Foreskin melanocyte (primary cell): ENCODE measurements at places on chromosomes 7 and 10.
A peak's percentile ranks its signal among the peaks of the same experiment; 100 is the strongest.

DNA sequence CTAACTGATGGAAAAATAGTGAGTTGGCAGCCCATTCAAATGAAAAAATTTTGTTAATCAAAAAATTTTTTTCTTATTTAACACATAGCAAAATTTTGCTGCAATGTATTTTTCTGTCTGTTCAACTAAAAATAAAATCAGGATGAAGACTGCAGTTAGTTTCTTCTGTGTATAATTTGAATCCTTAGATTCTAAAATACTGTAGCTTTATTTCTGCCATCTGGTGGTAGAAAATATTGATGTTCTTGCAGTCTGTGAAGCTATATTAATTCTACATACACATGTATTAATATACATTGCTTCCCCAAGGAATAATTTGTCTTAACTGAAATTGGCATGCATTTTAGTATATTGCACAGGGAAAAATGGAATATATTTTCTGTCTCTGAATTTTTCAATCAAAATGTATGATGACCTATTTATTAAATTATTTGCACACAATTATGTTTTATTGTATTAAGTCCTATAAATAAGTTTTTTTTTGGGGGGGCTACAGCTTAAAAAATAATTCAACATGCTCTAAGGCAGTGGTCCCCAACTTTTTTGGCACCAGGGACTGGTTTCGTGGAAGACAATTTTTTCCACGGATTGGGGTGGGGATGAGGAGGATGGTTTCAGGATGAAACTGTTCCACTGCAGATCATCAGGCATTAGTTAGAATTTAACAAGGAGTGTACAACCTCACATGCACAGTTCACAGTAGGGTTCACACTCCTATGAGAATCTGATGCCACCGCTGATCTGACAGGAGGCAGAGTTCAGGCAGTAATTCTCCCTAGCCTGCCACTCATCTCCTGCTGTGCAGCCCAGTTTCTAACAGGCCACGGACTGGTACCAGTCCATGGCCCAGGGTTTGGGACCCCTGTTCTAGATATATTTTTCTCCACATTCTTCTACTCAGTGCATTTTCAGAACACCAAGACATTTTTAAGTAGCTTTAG is 119.4 kb downstream of the GNAT3 start:
- no peak for DNase-seq

GRCh38 chr7:130925136-130925794 is 191.3 kb upstream of the KLF14 start:
- DNase-seq: no peak

GRCh38 chr10:4136121-4136520 is 351.1 kb upstream of the KLF6 start:
- DNase-seq: no peak

- peak; percentile 89 for DNase-seq
Observed at GRCh38 chr10:21929070-21929469, 74.5 kb downstream of the DNAJC1 start.

DNA sequence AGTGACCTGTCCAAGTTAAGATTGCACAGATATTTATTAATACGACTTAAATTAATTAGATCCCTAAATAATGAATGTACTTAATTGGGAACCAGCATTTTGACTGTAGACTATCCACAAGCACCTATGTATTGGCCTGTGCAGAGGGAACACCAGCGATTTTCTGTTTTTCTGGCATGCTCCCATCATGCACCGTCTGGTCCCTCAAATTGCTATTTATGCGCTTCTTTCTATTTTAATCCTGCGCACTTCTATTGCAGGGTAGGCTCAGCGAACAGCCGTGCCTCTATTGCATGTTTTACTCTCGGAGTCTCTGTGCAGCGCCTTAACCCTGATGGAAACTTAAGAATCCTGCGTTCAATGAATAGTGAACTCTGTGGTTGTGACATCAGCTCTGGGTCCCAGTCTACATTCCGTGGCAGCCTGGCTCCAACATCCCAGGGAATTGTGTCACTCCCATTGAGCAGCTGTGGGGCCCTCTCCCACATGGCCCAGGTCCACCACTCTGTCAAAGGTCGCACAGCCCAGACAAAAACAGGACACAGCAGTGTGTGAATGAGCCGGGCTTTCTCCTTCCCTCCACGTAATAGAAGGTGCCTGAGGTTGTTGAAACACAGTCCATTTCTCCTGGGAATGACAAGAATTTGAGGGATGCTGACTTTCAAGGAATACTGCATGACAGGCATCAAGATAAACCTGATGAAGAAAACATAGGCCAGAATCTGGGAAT is 239.7 kb upstream of the KLF6 start:
- no peak for DNase-seq

DNA sequence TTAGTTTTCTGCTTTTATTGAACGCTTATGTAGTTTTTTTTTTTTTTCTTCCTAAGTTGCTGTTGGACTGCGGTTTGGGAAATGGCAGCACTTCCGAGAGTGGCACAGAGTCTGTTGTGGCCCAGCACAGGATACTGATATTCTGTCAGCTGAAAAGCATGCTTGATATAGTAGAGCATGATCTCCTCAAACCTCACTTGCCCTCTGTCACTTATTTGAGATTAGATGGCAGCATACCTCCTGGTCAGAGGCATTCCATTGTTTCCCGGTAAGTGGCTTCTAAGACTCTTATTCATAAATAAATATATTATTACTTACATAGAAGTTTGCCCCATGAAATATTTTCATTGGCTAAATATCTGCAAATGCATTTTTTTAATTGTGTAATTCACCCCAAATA is 101.1 kb downstream of the BTAF1 start:
- no peak for DNase-seq

GRCh38 chr10:31146491-31147209 is 115.0 kb upstream of the ZNF438 start:
- peak; percentile 53 for DNase-seq

- no peak for DNase-seq
Observed at GRCh38 chr7:111029574-111030251, 61.2 kb upstream of the LRRN3 start.

DNA sequence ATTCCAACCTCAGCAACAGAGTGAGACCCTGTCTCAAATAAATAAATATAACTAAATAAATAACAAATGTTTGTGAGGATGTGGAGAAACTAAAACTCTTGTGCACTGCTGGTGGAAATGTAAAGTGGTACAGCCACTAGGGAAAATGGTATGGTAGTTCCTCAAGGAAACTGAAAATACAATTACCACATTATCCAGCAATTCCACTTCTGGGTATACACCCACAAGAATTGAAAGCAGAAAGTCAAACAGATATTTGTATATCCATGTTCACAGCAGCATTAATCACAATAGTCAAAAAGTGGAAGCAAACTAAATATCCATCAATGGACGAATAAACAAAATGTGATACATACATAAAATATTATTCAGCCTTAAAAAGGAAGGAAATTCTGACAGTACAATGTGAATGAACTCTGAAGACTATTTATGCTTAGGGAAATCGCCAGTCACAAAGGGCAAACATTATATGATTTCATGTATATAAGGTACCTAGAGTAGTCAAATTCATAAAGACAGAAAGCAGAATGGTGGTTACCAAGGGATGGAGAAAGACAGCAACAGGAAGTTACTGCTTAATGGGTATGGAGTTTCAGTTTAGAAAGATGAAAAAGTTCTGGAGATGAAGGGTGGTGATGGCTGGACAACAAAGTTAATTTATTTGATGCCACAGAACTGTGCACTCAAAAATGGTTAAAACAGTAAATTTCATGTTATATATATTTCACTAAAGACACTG is 9.8 kb downstream of the ARHGAP12 start:
- no peak for DNase-seq

GRCh38 chr7:94401428-94401814 is 6.7 kb downstream of the COL1A2 start:
- DNase-seq: no peak

- no peak for DNase-seq
Observed at GRCh38 chr10:94430701-94431100, 28.4 kb downstream of the TBC1D12 start.

DNA sequence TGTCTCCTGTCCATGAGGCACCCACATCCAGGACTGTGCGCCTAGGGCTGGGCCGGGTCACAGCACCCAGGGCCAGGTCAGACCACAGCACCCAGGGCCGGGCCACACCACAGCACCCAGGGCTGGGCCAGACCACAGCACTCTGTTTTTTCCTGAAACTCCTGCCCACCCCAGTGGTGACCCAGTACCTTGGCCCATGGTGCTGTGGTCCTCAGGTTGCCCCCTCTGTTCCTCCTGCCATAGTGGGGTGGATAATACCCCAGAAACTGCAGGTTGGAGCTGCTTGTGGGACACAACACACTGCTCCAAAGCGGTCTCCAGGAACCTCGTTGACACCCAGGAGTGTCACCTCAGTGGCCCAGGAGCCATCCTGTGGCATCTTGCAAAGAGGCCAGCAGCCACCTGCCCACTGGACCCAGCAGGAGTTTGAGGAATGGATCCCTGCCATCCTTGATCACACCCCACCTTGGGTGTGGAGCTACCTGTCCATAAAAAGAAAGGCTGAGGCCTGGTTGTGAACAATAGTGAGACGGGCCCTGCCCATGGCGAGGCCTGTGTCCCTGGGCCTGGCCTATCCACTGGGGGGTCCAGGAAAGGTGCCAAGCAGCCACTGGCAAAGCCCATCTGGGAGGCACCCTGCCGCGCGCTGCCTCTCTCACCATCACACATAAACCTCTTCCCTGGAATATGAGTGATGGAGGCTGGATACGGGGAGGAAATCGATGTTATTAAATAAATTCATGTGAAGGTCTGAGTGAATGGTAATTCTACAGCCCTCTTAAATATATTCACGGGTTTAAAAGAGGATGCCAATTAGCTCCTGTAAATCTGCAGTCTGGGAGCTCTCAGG is 89.0 kb downstream of the NKX6-2 start:
- no peak for DNase-seq

DNA sequence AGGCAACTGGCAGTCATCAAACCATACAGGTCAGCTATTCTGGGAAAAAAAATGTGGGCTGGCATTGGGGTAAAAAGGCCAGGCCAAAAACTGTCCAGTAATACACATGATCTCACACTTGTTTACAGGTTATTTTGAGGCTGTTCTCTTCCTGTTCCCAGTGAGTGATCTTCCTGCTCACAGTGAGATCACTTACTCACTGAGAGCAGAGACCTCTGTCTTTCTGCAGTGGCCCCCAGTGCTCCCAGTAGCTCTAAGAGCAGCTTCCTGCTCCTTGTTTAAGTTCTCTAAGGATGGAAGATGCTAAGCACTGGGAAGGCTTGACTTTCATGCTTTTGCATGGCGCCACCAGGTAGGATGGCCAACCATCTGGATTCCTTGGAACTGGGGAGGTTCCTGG is 93.5 kb upstream of the KIAA1217 start:
- no peak for DNase-seq

DNA sequence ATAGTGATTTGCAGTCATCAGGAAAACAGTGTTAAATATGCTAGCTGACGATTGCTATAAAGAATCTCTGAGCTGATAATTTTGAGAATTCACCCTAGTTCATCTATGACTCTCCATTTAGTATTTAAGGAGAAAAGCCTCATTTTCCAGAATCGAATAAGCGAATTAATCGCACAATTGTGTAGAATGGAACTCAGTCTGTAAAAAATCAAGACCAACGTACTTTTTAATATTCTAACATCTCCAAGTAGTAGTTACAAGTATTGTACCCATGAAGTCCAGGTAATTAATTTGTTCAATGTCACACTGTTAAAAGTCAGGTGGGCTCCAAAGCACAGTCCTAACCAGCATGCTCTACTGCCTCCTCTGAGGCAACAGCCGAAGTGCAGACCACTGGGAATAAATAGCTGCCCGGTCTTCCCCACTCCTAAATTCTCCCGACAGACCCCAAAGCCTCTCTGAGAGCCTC is 380 bp upstream of the AGBL3 start:
- no peak for DNase-seq

GRCh38 chr10:124705381-124705740 is 38.8 kb downstream of the FAM53B start:
- peak; percentile 85 for DNase-seq

DNA sequence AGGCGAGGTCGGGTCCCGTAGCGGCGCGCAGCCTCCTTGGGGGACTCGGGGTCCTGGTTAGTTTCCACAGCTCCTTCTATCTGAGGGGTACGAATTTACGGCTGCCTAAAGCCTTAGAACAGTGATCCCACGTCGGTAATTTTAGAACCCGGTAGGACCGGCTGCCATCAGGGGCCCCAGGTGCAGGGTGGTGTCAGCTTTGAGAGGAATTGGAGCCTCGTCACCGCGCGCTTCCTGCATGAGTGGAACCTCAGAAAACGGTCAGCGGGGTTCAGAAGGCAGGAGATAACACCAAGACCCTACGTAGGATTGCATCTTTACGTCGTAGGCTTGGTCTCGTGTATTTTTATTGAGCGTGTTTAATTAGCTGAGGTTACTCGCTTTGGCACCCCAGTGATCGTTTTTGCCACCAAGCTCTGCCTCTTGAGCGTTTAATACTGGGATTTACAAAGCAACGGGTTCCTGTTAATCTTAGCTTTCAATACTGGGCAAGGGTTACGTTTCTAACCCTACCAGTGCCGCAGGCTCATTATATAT is 443 bp downstream of the RNF32 start:
- peak; percentile 4 for DNase-seq

GRCh38 chr7:128227271-128227670 is 13.8 kb upstream of the LEP start:
- no peak for DNase-seq

DNA sequence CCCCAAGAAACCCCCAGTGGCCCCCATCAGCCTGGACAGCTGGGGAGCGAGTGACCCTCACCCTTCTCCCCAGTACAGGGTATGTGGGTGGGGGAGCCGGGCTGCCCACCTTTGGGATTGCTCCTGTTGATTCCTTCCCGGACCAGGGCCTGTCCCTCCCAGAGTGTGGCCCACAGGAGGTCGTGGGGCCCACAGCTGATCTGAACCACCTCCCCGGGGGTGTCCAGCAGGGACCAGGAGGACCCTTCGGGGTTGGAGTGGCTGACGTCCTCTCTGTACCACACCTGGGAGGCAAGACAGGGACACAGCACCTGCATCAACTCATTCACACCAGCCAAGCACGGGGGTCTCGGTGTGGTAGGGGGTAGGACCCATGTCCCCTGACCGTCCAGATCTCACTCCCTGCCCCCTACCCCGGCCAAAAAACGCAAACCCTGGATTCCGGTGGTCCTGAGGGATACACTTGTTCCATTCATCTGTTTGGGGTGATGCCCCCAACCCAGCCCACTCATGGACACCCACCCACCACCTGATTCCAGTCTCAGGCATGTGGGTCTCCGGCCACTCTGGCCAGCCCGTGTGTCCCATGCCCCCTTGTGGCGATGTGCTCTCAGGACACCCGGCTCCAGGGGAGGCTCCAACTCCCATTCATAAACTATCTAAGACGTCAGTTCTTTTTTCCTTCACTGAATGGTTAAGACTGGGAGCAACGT is 10.9 kb downstream of the TECPR1 start:
- peak; percentile 11 for DNase-seq

- DNase-seq: no peak
Observed at GRCh38 chr7:20320322-20320721, 10.4 kb upstream of the ITGB8 start.

- peak; percentile 56 for DNase-seq
Observed at GRCh38 chr10:14016011-14016536, 314.6 kb downstream of the FRMD4A start.

- no peak for DNase-seq
Observed at GRCh38 chr7:73888959-73889358, 28.0 kb downstream of the TMEM270 start.
